IgD-negative memory B cell (primary cell): ENCODE measurements at places on chromosomes 13 and 19. TPM values are rescaled to one million over a fixed set of nuclear protein-coding genes. Genes with fewer than 3 reads are reported as not detected.

Gene MUC16
- polyA plus RNA-seq = not detected

Gene TYROBP
- polyA plus RNA-seq = 13.7 TPM

Gene CYP4F8
- not detected for polyA plus RNA-seq

Gene ZNF763
- 2.4 TPM for polyA plus RNA-seq

Gene TTC9B
- not detected for polyA plus RNA-seq

Gene CD209
- not detected for polyA plus RNA-seq

Gene SHANK1
- not detected for polyA plus RNA-seq
